ENCODE measurements at places on chromosomes 13 and 19.

- peak; percentile 73 for DNase-seq
Measured at GRCh38 chr19:12139885-12140544, at the start of gene ZNF20. Gene ZNF20 (minus strand): TSS chr19:12140350. CDS start chr19:12140182, 168 bp downstream.

GRCh38 chr13:59261928-59262488 lies 901.7 kb downstream of the DIAPH3 start:
- no peak for DNase-seq

DNA sequence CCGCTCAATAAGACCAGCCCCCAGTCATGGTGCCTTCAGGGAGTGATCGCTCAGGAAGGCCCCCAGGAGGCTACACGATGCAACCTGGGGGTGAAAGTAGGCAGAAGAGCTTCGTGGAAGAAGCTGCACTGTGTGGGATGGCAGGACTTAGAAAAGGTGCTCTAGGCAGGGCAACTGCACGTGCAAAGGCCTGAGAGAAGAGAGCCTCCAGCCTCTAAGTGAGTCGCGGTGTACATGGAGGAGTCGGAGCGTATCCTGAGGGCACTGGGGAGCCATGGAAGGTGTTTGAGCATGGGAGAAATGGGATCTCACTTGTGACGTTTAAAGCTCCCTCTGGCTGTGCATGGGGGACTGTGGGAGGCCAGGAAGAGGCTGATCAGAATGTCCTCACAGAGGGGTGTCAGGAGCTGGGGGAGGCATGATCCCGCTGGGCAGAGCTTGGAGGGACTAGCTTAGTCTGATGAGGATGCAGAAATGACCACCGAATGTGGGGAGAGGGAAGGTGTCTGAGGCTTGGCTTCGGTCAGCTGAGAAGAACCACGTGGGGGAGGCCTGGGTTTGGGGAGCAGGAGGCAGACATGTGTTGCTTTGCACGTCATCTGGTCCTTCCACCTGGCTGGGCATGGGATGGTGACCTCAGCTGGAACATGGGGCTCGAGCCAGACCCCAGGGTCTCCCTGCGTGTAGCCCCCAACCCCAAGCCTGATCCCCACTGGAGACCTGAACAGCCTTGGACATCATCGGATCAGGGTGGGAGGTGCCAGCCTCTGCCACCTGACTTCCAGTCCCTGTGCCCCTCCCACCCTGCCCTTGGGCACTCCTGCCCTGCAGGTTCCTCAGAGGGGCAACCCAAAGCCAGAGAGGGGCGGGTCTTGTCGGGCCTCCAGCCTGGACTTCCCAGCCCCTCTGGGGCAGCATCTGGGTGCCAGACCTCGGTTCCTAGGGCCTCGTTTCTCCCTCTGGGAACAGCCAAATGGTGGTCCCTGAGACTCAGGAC lies 1.1 kb downstream of the APC2 start:
- no peak for DNase-seq

DNA sequence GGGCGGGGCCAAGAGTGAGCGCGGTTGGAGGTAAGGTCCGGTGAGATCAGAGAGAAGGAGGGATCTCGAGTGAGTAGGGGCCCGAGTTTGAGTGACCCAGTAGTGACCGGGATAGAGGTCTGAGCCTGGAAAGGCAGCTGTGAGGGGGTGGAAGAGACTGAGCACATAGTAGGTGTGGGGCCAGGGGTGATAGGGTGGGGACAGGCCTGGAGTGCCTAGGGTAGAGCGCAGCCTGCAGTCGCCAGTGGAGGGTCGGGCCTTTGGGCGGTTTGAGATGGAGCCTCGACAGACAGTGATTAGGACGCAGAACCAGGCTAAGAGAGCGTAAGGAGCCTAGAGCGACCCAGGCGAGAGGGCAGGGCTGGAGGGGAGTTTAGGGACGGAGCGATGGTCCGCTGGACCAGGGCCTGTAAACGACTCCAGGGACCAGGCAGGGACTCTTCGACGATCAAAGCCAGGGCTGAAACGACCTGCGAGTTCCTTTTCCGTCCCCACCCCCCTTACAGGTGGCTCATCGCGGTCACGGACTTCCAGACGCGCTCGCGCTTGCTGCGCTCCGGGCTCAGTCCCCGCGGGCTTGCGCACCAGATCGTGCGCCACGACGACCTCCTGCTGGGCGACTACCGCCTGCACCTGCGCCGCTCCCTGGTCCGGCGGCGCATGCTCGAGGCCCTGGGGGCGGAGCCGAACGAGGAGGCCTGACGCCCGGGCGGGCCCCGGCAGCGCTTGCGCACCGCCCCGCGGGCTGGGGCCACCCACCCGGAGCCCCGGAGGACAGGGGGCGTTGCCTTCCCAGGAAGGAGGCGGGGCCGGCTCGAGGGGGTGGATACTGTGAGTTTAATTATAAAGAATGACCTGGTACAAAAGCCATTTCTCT lies 9.4 kb downstream of the C19orf81 start:
- no peak for DNase-seq

- DNase-seq: no peak
Measured at GRCh38 chr19:2719920-2720776, 1.0 kb downstream of the DIRAS1 start.

GRCh38 chr19:21482863-21483276 lies 22.5 kb upstream of the ZNF429 start:
- peak; percentile 47 for DNase-seq

GRCh38 chr13:112328936-112329335 lies 47.2 kb upstream of the SPACA7 start:
- DNase-seq: no peak

- no peak for DNase-seq
Measured at GRCh38 chr13:103246581-103247200, 180.5 kb upstream of the SLC10A2 start.

GRCh38 chr19:48436586-48436985 lies 9.2 kb upstream of the GRWD1 start:
- DNase-seq: no peak

- no peak for DNase-seq
Measured at GRCh38 chr19:4586245-4586644, 26.8 kb upstream of the SEMA6B start.

DNA sequence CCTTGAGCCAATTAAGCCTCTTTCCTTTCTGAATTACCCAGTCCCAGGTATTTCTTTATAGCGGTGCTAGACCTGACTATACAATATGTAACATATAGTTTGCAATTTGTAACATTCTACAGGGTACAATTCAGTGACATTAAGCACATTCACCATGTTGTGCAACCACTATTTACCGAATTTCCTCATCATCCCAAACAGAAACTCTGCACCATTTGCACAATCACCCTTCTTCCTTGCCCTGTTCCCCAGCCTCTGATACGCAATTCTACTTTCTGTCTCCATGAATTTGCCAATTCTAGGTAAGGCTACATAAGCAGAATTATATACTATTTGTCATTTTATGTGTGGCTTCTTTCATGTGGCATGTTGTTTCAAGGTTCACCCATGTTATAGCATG lies 13.7 kb upstream of the SIGLEC10 start:
- no peak for DNase-seq

DNA sequence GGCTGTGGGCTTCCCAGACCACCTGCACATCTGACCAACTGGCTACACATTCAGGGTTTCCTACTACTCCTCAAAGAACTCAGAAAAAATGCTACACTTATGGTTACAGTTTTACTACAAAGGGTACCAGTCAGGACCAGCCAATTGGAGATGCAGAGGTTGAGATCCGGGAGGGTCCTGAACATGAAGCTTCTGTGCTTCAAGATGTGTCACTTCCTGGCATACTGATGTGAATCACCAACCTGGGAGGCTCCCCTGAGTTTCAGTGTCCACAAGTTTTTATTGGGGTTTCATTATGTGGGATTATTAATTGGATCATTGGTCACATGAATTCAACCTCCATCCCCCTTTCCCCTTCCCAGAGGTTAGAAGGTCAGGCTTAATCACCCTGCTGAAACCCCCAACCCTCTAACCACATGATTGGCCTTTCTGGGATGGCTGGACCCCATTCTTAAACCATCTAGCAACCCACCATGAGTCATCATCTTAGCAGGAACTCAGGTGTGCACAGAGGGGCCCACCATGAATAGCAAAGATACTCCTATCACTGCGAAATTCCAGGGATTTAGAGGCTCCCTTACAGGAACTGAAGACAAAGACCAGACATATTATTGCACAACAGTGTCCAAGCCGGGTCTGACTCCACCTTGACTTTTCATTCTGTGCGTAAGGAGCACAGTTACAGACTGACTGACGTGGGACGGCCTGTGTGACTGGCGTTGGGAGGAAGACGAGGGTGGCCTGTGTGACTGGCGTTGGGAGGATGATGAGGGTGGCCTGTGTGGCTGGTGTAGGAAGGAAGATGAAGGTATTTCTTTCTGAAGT lies 90.7 kb downstream of the ATP8A2 start:
- DNase-seq: no peak

GRCh38 chr19:3481241-3482090 lies 1.1 kb upstream of the SMIM24 start:
- no peak for DNase-seq

DNA sequence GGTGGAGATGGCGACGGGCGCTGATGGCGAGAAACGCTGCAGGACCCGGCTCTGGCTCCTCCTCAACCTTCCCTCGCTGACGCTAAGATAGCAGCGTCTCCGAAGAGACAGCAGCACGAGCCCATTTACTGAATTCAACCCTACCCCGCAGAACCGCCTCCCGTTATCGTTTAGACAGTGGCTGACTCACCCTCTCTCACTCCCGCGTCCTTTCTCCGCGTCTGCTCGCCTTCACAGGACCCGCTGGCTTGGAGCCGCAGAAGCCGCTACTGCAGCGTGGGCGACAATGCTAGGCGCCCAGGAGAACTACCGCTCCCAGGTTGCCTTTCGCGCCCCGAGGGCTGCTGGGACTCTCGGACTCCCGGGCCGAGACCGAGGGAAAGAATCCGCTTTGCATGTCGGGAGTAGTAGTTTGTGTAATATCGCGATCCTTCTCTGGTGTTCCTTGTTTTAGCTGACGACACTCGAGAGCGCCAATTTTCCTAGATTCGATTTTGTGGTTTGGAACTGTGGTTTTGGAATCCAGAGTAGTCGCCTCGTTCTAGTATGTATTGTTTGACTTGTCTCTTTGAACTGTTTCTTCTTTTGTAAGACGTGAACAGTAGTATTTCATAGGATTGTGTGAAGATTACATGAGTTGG lies at the start of gene KBTBD6:
TSS of gene KBTBD6 (minus strand) at position 291 of the 641 bp plus-strand sequence. CDS start 291 bp downstream, outside the sequence.
- DNase-seq: peak; percentile 77

DNA sequence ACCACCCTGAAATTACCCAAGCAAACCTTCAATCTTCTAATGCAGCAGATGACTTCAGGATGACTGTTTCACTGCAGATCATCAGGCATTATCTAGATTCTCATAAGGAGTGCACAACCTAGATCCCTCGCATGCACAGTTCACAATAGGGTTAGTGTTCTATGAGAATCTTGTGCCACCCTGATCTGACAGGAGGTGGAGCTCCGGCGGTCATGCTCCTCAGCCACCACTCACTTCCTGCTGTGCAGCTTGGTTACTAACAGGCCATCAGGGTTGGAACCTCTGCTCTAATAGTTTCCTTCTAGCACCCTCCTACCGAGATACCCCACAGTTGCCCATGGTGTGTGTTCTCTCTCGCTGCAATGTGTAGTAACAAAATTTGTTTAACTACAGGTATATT lies 442.8 kb downstream of the FGF14 start:
- DNase-seq: no peak

GRCh38 chr19:45876161-45876410 lies 9.9 kb downstream of the IRF2BP1 start:
- DNase-seq: no peak

DNA sequence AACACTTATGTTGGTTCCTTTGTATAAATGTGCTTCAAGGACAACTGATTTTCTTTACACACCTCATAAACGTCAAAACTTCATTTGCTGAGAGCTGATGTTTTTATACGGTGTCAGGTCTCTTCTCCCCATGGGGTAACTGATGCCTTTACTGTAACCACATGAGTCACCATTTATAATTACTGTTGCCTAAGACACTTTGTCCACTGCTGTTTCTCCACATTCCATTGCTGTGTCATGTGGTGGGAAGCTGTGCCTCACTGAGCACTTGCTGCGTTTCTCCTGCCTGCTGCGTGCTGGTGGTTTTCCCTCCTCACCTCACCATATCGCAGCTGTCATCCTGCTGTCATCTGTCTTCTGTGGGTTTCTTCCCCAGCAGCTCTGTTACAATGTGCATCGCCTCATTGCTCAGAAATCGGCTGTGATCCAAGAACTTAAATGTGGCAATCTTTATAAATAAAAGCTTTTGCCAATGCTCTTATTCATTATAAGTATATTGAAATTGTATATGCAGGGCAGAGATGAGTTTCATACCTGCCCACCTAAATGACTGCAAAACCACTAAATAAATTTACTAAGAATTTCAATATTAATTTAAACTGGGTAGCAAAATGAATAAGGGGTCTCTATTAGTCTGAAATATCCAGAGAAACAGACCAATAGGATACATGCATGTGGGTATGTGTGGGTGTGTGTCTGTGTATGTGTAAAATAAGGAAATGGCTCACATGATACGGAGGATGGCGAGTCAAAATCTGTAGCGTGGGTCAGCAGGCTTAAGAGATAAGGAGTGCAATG lies 547.0 kb upstream of the SLITRK5 start:
- no peak for DNase-seq

DNA sequence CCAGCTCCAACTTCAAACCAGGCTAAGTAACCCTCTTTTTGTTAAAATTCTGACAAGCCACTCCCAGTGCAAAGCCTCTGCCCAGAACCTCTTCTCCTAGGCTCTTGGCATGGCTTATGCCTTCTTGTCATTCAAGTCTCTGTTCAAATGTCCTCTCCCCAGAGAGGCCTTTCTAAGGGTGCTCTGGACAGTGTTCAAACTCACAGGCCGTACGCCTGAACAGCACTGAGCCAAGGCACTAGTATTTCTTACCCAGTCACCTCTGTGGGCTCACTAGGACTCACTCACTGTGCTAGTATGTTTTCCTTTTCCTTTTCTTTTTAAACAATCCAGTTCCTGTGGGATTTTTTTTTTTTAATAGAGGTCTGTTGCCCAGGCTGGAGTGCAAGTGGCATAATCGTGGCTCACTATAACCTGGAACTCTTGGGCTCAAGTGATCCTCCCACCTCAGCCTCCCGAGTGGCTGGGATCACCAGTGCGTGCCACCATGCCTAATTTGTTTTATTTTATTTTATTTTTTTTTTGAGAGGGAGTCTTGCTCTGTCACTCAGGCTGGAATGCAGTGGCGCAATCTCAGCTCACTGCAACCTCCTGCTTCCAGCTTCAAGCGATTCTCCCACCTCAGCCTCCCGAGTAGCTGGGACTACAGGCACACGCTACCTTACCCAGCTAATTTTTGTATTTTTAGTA lies 2.3 kb upstream of the ASF1B start:
- DNase-seq: no peak

DNA sequence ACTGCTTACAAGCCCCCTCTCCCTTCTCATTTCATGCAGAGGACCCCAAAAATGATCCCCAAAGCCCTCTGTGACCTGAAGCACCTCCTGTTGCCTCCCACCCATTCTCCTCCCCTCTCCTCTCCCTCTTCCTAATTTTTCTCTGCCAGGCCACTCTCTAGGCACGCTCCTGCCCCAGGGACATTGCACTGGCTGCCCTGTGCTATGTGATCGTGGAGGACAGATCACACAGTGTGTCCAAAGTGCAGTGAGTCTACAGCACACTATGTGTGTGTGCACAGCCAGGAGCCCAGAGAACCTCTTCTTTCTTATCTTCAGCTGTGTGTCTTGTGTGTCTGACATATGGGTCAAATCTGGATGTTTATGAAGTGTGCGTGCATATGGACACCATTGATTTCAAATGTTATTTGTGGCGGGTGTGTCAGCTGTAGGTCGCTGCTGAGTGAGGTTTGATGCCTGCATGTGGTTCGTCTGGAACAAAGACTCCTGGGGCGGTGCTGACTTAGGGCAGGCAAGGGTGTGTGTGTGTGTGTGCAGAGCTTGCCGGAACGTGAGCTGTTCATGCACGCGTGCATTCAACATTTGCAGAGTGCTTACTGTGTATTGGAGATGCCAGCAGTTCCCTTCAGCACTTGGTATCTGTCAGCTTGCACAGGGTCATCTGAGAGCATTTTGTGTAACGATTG lies 2.1 kb upstream of the KLHL26 start:
- DNase-seq: no peak

GRCh38 chr13:33659466-33659865 lies 158.5 kb upstream of the RFC3 start:
- DNase-seq: no peak

Measured in stimulated activated CD4-positive, alpha-beta T cell treated with anti-CD3 and anti-CD28 coated beads, Interleukin-1b, Interleukin-23, amount 100 ng/mL, for 1 hour (primary cell).